ENCODE measurements at places on chromosomes 13 and 19.

- no peak for DNase-seq
Observed at GRCh38 chr19:2957160-2957559, 12.4 kb upstream of the ZNF77 start.

GRCh38 chr19:18599485-18599884 lies 7.1 kb downstream of the CRLF1 start:
- DNase-seq = no peak

- DNase-seq = no peak
Observed at GRCh38 chr19:5933391-5934068, 19.5 kb downstream of the CAPS start.

- DNase-seq = no peak
Observed at GRCh38 chr13:34278780-34279179, 460.8 kb downstream of the RFC3 start.

GRCh38 chr13:27374126-27374613 lies 50.2 kb upstream of the GTF3A start:
- no peak for DNase-seq

GRCh38 chr13:29771247-29771646 lies 79.2 kb downstream of the UBL3 start:
- DNase-seq = no peak

DNA sequence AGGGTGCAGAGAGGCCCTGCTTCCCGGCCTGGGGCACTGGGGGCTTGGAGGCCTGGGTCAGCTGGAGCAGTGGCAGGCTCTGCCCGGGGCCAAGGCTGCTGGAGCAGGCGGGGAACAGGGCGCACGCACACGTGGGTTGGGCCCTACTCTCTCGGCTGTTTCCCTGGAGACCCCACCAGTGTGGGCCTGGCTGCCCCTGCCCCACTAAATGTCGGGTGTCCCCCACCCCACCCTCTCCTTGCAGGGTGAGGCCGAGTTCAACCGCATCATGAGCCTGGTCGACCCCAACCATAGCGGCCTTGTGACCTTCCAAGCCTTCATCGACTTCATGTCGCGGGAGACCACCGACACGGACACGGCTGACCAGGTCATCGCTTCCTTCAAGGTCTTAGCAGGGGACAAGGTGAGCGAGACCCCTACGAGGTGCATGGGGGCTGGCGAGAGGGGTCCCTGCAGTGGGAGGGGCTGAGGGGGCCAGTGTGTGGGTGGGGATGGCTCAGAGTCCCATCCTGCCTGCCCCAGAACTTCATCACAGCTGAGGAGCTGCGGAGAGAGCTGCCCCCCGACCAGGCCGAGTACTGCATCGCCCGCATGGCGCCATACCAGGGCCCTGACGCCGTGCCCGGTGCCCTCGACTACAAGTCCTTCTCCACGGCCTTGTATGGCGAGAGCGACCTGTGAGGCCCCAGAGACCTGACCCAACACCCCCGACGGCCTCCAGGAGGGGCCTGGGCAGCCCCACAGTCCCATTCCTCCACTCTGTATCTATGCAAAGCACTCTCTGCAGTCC lies 15.3 kb downstream of the CAPN12 start:
- no peak for DNase-seq

GRCh38 chr13:112141643-112142400 lies 74.9 kb downstream of the SOX1 start:
- no peak for DNase-seq

GRCh38 chr19:12790628-12791344 lies 500 bp upstream of the JUNB start:
- DNase-seq = no peak

All from stimulated activated CD8-positive, alpha-beta memory T cell treated with anti-CD3 and anti-CD28 coated beads, Interleukin-4, amount 100 ng/mL, for 1 hour (primary cell).